ENCODE measurements at places on chromosomes 3 and 15.

- no peak for DNase-seq
Observed at GRCh38 chr3:147038481-147038880, 367.9 kb downstream of the ZIC4 start.

GRCh38 chr3:83003917-83004316 lies 1242.5 kb upstream of the GBE1 start:
- DNase-seq, result no peak

- no peak for DNase-seq
Observed at GRCh38 chr3:47984075-47984728, 32.0 kb downstream of the MAP4 start.

DNA sequence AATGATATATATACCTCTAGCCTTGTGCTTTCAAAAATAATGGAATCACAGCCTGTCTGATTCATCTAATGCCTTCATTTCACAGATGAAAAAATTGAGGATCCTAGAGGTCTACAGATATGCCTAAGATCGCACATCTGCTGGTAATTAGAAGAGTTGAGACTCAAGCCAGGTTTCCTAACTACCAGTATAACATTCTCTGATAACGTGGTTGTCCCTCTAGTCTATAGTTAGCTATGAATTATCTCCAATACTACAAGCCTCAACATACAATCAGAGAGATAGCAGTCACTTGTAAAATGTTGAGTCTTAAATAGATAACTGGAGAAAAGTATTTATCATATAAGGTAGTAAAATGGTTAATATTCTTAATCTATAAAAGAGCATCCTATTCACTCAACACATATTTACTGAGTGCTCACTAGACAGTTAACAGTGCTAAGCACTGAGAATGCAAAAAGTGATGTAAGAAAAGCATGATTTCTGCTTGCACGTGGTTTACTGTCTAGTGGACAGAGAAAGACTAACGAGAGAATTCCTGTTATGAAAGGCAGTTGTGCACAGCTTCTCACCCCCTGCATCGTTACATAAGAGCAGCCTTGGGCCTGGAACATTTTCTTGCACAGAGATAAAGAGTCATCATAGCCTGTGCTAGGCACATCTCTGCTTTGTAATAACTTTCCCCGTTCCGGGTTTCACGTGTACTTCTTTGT lies 4.9 kb upstream of the ENTPD3 start:
- DNase-seq, result no peak

- peak; percentile 56 for DNase-seq
Observed at GRCh38 chr15:25863111-25863967, at the start of gene ATP10A. TSS of gene ATP10A (minus strand) at chr15:25863327. CDS start at chr15:25863096, 231 bp downstream.
